ENCODE measurements at places on chromosomes 12 and 14.

DNA sequence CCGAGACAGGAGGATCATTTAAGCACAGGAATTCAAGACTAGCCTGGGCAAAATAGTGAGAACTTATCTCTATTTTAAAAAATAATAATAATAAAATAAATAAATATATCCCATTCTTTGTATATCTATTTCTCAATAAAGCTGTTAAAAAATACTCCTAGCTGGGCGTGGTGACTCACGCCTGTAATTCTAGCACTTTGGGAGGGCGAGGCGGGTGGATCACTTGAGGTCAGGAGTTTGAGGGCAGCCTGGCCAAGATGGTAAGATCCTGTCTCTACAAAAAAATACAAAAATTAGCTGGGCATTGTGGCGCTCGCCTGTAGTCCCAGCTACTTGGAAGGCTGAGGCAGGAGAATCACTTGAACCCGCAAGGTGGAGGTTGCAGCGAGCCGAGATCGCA, 75.7 kb upstream of the TBX3 start:
- no peak for DNase-seq

DNA sequence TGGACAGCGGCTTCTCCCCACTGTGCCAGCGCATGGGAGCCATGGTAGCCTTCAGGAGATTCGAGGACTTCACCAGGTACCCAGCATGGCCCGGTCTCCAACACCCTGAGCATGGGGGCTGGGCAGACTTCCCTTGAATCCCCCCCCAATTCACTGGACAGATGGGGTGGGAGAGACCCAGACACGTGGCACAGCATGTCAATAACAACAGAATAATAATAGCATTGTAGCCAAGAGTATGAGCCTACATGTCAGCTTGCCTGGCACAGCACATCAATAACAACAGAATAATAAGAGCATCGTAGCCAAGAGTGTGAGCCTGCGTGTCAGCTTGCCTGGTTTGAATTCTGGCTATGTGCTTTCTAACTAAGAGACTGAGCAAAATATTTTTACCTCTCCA, 76.4 kb downstream of the FOXN4 start:
- no peak for DNase-seq

DNA sequence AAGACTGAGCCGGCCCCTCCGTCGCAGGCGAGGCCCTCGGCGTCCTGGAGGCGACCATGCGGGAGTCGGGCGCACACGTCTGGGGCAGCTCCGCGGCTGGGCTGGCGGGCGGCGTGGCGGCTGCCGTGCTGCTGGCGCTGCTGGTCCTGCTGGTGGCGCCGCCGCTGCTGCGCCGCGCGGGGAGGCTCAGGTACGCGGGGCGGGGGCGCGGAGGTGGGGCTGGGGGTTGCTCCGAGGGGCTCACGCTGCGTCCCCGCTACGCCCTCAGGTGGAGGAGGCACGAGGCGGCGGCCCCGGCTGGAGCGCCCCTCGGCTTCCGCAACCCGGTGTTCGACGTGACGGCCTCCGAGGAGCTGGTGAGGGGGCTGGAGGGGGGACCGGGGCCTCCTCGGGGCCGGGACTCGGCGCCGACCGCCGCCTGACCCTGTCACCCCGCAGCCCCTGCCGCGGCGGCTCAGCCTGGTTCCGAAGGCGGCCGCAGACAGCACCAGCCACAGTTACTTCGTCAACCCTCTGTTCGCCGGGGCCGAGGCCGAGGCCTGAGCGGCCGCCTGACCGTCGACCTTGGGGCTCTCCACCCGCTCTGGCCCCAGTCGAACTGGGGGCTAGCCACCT, 7.8 kb downstream of the AMN start:
- no peak for DNase-seq

GRCh38 chr12:116370004-116370404, 92.5 kb upstream of the MED13L start:
- DNase-seq = no peak

DNA sequence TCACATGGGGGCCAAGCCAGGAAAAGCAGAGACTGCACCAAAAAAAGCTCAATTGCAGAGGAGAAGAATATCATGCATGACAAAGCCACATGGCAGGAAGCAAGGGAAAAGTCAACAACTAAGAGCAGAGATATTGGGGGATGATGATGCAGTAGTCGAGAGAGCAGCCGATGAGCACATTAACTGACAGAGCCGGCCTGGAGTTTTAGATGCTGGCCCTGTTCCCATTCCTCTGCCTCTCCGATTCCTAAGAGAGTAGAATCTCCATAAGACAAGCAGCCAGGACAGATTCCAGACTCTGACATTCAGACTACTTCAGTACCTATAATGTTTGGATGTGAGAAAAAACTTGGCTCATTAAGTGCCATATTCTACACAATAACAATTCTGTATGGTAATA, 155.9 kb downstream of the KCNH5 start:
- DNase-seq = no peak

GRCh38 chr14:65637780-65638179, 225.2 kb downstream of the FUT8 start:
- DNase-seq = no peak

DNA sequence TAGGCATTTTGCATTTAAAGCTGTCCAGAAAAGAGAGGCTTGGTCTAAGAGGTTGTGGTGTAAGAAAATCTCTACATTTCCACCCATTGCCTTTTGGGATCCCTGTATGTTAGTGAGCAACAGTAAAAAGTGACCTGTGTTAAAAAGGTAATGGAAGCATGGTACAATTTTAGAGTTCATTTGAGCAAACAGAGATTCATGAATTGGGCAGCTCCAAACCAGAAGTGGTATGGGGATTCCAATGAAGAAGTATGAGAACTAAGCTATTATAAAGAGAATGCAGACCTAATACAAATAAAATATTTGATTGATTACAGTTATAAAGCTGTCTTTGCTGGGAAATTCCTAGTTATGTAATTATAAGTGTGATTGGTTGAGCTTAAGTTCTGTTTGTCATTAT, 907.0 kb downstream of the DIO2 start:
- no peak for DNase-seq

- no peak for DNase-seq
These were observed 428.1 kb downstream of the ZFP36L1 start for GRCh38 chr14:68364792-68365192.

DNA sequence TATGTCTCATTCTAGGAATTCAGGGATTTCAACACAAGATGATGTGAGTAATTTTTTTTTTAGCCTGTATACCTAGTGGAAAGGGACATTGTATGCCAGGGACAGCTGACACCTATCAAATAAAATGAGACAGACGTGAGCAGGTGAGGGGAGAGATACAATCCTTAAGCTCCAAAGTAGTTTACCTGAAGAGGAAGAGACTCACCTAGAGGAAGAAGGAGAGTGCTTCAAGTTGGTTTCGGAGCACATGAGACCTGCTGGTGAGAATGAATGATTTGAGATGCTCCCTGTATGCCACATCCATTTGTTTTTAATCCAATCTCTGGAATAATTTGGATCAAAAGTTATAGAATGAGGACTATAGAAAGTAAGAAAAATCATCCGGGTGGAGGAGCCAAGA, 915.4 kb upstream of the FBXO33 start:
- no peak for DNase-seq

DNA sequence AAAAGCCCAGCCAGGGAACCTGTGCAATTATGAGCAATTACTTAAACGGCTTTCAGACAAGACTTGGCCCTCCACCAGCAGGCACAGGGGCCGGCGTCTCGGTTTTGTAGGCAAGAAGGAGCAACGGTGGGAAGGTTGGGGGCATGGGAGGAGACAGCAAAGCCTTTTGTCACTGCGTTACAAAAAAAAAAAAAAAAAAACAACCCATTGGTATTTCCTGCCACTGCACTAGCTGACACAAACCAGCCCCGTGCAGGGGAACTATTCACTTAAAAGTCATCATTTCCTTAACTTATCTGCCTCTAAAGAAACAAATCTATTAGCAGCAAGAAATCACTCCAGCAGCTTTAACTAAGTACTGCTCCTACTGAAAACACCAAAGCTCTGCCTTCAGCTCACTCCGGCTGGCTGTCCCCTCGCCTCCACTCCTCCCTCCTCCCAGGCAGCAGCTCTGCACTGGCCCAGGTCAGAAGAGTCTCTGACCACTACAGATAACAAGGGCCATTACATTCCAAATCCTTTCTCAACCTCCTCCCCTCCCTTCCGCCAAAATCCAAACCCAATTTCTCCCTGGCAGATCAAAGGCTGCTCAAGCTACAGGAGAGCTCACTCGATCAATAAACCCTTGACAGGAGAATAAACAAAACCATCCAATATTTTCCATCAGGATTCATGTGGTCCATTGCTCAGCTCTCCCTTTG, 105.2 kb upstream of the CDKN3 start:
- no peak for DNase-seq

GRCh38 chr14:60622210-60622916, 26.9 kb downstream of the SIX1 start:
- no peak for DNase-seq

DNA sequence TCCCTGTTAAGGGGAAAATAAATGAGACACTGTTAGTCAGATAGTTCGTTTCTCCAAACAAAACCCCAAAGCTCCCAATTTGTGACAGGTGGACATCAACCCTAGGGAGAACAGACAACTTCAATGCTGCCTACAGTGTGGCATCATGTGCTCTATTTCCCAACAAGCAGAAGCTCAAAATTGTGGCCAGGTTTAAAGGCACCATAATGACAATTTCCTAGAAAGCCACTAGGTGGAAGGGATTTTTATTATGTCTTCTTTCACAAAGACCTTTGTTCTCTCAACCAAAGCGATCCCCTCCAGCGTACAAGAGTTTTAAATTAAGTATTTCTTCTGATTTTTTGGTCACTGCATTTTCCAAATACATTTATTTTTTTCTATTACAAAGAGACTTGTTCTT, 88.0 kb upstream of the MBIP start:
- DNase-seq = no peak

GRCh38 chr14:74620497-74620921, 8.5 kb upstream of the LTBP2 start:
- DNase-seq = no peak

GRCh38 chr12:113049976-113050742, 6.4 kb upstream of the DTX1 start:
- no peak for DNase-seq

DNA sequence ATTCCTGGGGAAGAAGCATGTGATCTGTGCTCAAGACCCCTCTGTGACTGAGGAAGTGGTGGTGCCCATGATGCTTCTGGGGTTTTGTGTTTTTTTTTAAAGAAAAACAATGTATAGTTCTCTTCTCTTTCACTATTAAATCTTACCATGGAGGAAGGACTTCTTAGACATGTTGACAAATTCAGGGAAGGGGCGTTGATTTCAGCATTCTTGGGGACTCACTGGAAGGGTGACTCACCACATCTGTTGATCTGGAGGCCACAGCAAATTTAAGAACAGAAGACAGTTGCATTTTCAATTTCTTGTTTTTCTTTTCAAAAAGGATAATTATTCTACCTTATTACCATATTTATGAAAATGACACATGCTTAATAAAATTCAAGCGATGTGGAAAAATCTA, 152.9 kb upstream of the RTL1 start:
- DNase-seq = no peak

DNA sequence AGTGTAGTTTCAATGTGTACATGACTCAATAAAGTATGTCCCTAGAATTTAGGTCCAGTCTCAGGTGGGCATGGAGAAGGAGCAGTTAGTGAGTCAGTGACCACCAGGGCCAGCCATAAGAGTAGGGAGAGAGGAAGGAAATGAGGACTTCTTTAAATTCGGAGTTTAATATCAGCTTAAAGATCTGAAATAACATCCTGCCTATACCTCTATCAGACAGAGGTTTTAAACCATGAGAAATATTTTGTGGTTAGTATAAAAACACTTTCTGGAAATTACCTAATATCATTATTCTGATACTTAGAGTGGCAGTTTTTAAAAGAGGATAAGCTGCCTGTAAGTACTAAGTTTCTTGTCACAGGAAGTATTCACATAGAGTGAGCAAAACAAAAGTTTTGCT, 61.7 kb upstream of the ST8SIA1 start:
- no peak for DNase-seq

DNA sequence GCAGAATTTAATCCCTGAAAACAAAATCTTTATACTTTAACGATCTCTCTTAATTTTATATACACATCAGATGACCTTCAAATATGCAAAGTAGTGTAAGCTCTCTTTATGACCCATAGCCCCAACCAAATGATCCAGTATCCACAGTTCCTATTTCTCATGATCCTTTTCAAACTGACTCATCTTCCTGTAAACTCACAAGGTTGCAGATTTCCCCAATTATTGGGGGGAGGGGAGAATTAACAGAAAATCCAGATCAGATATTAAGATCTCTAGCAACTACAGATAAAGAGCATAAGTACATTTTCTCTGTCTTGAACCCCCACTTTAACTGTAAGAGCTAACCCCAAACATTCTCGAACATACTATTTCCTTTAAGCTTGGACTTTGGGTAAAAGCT, 12.5 kb downstream of the GNS start:
- DNase-seq = no peak

DNA sequence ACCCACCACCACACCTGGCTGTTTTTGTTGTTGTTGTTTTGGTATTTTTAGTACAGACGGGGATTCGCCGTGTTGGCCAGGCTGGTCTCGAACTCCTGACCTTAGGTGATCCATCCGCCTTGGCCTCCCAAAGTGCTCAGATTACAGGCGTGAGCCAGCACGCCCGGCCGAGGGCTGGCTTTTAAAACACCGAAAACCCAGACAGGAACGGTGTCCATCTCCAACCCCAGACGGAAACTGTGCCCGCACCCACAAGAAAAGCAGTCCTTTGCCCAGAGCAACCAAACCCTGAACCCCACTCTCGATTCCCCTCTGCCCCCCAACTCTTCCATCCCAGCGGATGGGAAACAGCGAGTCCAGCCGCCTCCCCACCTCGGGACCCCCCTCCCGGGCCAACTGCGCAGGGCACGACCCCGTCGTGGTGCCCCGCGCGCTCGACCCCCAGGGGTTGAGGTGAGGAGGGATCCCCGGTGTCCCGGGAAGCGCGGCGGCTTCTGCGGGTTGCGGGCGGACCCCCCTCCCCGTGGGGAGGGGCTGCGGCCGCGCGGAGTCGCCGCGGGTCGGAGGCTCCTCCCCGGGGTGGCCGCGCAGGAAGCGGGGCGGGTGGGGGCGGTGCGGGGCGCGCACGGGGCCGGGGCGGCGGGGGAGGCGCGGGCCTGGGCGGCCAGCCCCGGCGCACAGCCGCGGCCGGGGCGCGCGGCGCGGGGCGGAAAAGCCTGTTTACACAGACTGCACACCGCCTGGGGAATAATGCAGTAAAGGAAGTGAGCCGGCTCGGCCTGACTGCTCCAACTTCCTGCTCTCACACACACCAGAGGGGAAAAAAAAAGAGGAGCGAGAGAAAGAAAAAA, at the start of gene ELK3:
ELK3 (plus strand) TSS at position 651 of the 851 bp plus-strand sequence.
- peak; percentile 50 for DNase-seq

- no peak for DNase-seq
These were observed 12.7 kb upstream of the SLC16A7 start for GRCh38 chr12:59583003-59583712.
